Inflammatory macrophage (primary cell): ENCODE measurements at places on chromosomes 5 and 9.

DNA sequence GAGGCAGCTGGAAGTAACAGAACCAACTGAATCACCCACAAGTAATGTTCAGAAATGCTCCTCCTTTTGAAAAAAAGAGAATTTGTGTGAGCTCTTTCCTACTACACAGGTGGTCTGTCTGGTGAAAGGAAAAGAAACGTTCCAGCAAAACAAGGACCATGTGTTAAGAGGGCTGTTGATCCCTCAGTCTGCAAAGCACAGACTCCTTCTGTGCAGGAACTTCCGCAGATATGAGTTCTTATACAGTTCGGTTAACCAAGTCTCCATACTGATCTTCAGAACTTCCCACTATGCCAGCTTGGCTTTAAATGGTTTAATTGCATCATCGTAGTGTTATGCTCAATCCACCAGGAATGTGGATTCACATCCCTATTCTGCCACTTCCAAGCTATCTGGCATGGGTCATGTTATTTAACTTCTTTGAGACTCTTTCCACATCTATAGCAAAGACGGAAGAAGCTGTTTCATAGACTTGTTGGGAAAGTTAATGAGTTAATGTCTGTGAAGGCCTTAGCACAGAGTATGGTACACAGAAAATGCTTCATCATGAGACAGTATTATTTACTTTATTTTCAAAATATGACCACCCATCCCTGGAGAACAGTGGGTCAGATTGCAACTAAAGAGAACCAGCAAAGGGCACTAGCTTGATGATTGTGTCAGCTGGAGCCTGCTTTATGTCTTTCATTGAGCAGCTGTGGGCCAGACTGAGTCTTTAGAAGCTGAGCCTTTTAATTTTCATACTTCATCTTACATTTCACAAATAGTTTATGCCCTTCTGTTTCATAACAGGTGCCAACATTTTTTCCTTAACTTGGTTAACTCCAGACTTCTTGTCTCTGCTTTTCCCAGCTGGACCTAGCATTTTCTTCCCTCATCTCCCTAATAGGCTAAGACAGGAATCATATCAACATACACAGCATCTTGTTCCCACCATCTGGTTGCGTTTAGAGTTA, 89.9 kb downstream of the MAMDC2 start:
- no peak for DNase-seq

DNA sequence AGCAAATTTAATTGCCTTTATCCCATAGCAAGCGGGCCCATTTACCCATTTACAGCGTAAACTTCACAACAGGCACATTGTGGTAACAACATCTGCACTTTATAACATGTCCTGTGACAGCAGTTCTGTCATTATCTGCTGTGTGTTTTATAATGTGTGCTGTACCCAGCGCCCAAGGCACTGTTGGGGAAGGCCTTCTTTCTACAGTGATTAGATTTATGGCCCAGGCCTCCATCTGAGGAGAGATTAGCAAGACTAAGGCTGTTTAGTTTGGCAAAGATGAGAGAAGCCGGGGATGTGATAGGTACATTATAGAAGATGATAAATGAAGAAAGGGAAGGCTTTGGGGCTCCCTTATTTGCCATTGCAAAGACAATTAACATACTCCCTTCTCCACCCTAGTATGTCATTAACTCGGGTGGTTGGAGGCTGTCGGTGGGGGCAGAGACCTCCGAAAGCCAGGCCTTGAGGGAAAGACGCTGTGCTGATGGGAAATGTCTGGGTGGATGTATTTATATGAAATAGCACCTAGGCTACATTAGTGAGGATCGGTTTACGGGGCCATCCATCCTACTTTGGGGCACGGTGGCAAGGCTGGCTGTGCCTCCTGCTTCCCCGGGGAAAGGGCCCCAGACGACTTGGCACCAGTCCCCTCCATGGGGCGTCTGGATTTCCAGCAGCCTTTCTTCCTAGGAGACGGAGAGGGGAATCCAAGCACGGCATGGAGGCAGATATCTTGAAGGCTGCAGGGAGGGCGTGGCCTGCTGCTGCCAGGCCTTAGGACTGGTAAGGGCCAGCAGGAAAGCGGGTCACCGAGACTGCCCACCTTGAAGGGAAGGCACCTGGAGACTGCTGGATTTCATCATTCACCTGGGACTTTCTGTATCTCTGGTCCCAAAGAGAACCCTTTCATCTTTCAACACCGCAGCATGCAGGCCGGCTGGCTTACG, 64.3 kb upstream of the PTCH1 start:
- DNase-seq = no peak

GRCh38 chr9:121963528-121963995, 129.5 kb downstream of the TTLL11 start:
- no peak for DNase-seq

- DNase-seq = peak; percentile 72
These were observed 9.6 kb downstream of the PCYOX1L start for GRCh38 chr5:149367249-149367971.

DNA sequence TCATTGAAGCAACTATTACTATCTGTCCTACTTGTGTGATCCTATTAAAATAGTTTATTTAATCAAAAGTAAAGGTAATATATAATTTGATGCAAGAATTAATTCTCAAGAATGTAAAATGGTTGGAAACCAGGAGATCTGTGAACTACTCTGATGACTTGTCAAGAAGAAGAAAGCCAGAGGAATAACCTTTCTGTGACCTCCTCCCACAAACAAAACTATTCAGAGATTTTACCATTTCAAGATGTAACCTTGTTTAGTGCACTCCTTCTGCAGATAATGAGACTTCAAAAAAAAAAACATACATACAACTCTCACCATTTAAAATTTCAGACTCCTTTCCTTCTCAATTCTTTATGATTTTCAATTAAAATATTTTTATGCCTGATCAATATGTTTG, 79.5 kb downstream of the RFX3 start:
- DNase-seq = no peak

GRCh38 chr5:146400201-146400600, 46.9 kb upstream of the TCERG1 start:
- no peak for DNase-seq

- no peak for DNase-seq
These were observed 130.3 kb downstream of the NSG2 start for GRCh38 chr5:174175716-174176268.

- no peak for DNase-seq
These were observed 69.3 kb downstream of the PTPN3 start for GRCh38 chr9:109428854-109429253.

DNA sequence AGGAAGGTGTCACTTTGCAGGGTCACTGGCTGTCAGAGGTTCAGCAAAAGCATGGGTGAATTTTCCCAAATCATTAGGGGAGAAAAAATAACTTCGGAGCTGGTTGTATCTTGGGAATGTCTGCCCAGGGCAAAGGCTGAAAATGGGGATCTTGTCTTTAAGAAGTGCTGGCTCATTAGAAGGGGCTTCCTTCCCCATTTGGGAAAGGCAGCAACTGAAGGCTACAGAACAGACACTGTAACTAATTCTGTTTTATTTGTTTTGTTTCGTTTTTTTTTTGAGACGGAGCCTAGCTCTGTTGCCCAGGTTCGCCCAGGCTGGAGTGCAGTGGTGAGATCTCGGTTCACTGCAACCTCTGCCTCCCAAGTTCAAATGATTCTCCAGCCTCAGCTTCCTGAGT, 70.3 kb upstream of the PCA3 start:
- no peak for DNase-seq

DNA sequence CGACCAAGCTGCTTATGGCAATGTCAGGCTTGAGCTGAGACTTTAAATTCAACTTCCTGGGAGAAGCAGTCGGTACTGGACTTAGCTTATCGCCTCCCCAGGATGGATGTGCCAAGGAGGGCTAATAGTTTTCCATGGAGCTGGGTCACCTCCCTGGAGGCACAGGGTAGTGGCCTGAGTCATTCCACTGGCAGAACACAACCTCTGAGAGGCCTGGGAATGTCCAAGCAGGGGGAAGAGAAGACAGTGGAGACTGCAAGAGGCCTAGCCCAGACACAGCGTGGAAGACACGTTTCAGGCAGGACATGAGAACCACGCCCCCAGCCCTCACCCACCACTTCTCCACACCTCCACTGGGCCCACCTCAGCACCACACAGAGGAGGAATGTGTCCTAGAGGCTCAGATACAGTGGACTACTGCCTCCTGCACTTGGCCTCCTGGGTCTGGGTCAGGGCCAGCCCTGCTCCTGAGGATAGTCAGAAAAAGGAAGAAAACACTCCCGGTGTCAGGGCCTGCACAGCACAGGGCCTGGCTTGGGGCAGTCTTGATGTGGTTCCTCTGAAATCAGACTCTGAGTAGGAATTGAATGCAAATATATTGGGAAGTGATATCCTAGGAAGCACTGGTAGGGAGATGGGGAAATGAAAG, 171.8 kb downstream of the FSTL4 start:
- DNase-seq = no peak

- no peak for DNase-seq
These were observed 1181.0 kb upstream of the DMAC1 start for GRCh38 chr9:8980496-8981013.

DNA sequence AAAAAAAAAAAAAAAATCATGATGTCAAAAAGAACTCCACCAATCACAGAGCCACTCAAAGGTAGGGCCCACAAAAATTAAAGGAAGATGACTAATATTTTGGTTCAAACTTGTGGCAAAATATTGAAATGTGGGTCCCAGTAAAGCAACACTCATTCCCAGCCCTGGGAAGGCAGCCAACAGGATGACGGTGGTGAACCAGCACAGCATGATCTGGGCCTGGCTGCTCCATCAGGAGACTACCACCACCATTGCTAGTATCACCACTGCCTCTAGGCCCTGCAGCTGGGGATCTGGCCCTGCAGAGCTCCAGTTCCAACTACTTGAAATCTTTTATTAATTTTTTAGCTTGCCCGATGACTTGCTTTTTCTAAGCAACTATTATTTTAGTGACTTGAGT, 206.8 kb upstream of the ITGA1 start:
- no peak for DNase-seq

- DNase-seq = no peak
These were observed 43.5 kb downstream of the FOXI1 start for GRCh38 chr5:170149206-170149515.

DNA sequence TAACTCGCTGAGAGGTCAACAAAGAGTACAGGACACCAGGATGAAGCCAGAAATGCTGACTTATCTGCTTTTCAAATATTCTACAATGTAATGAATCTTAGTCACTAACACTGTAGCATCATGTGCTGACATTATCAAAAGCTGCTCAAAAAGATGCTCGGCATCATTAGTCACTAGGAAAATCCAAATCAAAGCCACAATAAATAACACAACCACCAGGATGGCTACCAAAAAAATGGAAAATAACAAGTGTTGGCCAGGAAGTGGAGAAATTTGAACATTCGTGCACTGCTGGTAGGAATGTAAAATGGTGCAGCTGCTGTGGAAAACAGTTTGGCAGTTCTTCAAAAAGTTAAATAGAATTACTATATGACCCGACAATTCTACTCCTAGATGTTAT, 269.1 kb downstream of the GLIS3 start:
- no peak for DNase-seq

GRCh38 chr5:59152701-59153245, 569.9 kb downstream of the RAB3C start:
- DNase-seq = no peak

DNA sequence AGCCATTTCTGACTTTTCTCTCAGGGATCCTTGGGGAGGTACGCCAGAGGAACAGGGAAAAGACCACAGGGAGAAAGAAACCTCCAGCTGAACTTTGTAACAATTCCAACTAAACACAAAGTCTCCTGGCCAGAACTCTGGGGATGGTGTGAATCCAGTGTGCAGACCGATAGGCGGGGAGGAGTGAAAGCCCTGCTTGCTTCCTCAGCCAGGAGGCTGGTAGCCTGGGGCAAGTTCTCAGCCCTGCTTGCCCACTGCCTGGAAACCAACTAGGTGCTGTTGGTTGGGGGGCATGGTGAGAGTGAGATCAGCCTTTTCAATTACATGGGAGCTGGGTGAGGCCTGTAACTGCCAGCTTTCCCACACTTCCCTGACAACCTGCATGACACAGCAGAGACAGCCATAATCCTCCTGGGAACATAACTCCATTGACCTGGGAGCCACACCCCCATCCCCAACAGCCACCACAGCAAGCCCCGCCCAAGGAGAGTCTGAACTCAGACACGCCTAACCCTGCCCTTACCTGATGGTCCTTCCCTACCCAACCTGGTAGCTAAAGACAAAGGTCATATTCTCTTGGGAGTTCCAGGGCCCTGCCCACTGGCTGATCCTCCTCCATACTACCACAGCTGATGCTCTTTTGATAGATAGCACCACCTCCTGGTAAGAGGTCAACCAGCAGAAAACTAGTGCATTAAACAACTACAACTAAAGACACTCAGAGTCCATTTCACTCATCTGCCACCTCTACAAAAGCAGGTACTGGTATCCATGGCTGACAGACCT, 100.1 kb upstream of the TNFAIP8 start:
- DNase-seq = peak; percentile 26

- DNase-seq = no peak
These were observed 40.8 kb upstream of the LMNB1 start for GRCh38 chr5:126736141-126736540.

GRCh38 chr5:65880496-65881072, 45.8 kb upstream of the ERBIN start:
- DNase-seq = no peak

GRCh38 chr5:154198611-154199230, 8.2 kb downstream of the GALNT10 start:
- DNase-seq = no peak

GRCh38 chr5:171865471-171865870, 79.9 kb downstream of the SMIM23 start:
- no peak for DNase-seq

DNA sequence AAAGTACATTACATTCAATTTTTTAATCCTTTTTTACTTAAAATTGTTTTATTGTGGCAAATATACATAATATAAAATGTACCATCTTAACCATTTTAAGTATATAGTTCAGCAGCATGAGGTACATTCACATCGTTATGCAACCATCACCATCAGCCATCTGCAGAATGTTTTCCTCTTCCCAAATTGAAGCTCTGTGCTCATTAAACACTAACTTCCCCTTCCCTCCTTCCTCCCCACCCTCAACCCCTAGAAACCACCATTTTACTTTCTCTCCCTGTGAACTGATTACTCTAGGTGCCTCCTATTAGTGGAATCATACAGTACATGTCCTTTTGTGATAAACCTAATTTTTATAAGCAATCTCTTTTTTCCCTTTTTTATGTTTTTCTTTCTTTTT, 15.6 kb downstream of the TEX53 start:
- peak; percentile 66 for DNase-seq

DNA sequence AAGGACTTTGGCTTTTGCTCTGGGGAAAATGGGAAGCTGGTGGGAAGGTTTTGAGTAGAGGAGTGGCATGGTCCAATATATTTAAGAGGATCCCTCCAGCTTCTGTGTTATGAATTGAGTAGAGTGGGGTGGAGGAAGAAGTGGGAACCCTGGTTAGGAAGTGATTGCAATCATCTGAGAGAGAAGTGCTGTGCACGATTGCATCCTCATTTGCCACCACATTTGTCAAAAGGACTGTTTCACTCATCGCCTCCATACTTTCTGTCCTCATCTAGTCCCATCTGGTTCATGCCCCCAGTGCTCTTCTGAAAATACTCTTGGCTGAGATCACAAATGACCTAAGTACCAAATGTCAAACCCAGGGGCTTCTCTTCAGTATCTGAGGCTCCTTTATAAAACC, 192.1 kb downstream of the RAB3C start:
- peak; percentile 68 for DNase-seq
